ENCODE measurements at places on chromosomes 7 and 10. TPM values are rescaled to one million over a fixed set of nuclear protein-coding genes. Genes with fewer than 3 reads are reported as not detected.
A peak's percentile ranks its signal among the peaks of the same experiment; 100 is the strongest.

DNA sequence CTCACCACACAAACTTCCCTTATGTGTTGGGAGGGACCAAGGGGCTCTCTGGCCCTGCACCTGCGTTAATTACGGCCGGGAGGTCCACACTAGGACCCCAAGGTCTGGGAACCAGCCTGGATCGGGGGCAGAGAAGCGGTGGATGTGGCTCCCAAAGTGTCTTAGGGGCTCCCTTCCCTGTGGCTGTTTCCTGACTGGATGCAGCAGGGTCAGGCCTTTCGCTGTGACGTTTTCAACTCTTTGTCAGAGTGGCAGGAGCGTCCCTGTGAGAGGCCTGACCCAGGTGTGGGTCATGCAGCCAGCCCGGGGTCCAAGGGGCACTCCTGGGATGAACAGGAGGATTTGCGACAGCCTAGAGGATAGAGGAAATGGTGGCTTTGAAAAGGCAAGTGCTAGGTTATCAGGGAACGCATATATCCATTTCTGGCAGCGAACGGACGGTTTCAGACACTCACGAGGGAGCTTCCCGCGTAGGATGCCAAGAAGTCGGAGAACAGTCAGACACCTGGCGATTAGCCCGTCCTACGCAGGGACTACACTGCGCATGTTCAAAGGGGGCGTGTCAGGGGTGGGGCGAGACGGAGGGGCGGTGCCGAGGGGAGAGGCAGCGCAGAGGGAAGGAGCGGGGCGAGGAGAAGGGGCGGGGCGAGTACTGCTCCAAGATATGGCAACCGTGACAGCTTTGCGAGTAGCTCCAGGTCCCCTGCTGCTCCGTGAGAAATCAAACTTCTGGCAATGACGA lies 46.2 kb upstream of the ZNF716 start:
- no peaks in the 10 kb centered on the region for H3K36me3 ChIP-seq
- no peak for DNase-seq
- H3K27me3 ChIP-seq: no peaks in the 10 kb centered on the region
- H3K27ac ChIP-seq: no peak overlapping the region

Gene COMMD3
- total RNA-seq: 25.2 TPM

Gene CLRN3
- not detected for total RNA-seq

GRCh38 chr7:103127006-103127405 lies 21.9 kb downstream of the NAPEPLD start:
- H3K4me1 ChIP-seq: no peaks in the 10 kb centered on the region
- H3K27ac ChIP-seq: no peak overlapping the region
- H3K27me3 ChIP-seq: no peaks in the 10 kb centered on the region

Gene SFXN2
- 29.5 TPM for total RNA-seq

Gene LMOD2
- total RNA-seq: not detected

Gene GPR22
- total RNA-seq: not detected

GRCh38 chr7:37198906-37199485 lies 249.7 kb downstream of the ELMO1 start:
- no peak overlapping the region for H3K4me3 ChIP-seq
- H3K36me3 ChIP-seq: peaks cover 9% of the 10 kb centered on the region
- peak; percentile 79 for DNase-seq
- no peaks in the 10 kb centered on the region for H3K27me3 ChIP-seq
- no peak overlapping the region for H3K27ac ChIP-seq
- no peaks in the 10 kb centered on the region for H3K4me1 ChIP-seq
